ENCODE measurements at places on chromosomes 13 and 19. TPM values are rescaled to one million over a fixed set of nuclear protein-coding genes. Genes with fewer than 3 reads are reported as not detected.

DNA sequence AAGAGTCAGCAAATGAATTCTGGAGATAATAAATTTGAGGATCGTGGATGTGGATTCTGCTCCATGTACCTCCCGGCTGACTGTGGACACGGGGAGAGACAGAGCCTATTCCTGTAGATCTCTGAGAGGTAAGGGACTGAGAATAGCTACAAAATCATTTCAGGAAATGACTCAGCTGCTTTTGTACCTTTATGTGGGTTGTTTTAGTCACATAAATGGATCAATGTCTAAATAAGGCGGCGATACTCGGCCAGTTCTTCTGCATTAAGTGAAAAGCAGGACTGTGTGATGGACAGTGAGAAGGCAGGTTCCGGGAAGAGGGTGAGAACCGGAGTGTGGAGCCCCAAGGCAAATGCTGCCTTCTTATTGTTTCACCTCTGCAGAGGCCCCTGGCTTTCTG is 128.1 kb downstream of the EFNB2 start:
- no peak for DNase-seq

DNA sequence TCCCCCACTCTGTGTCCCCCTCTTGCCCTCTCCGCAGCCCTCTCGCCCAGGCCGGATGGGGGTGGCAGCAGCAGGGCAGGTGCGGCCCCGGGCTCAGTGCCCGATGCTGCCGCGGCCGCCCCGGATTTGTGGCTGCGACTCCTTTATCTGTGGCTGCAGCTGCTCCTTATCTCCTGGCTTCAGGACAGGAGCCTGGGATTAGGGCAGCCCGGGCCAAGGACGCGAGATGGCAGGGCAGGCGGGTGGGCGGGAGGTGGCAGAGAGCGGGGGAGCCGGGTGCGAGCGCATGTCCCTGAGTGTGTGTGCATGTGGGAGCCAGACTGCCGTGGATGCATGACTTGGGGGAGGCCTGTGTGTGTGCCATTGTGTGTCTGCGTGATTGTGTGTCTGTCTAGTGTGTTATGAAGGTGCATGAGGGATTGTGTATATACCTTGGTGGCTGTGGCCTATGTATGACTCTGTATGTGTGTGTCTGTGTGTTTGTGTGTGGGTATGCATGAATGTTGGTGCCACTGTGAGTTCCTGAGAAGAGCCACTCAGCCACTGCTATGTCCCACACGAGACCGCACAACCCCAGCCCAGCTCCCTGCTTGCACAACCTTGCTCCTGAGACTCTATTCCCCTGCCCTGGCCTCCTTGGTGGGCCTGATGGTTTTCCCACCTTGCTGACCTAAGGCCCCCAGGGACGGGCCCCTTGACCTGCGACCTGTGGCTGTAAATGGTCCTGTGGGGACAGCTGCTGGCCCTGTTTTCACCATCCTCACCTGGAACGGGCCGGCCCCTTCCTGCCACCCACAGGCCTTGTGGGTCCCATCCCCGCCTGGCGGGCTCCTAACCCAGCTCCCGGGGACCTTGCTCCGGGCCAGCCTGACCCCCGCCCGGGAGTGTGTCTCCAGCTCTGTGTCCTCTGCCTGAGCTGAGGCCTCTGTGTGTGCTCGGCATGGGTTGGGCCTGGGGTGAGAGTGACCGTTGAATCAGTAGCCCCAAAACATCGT is 5.3 kb upstream of the NRTN start:
- DNase-seq: peak; percentile 75

DNA sequence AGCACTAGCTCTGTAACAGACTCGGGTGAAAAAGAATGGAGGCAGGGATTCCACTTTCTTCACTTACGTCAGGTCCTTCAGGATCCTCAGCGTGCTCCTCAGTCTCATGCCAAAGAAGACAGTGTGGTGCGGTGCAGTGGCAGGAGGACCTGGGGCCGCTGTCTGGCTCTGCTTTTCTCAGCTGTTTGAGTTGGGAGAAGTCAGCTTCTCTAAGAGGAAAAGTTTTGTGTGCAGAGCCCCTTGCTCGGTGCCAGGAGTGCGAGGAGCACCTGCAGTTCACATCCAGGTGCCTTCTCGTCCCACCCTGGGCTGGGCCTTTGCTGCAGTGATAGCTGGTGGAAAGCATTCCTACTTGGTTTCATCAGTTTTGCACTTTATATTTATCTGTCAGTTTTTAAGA is 77.9 kb upstream of the TEX29 start:
- DNase-seq: no peak

- DNase-seq: no peak
Observed at GRCh38 chr13:76168661-76169060, 532.5 kb downstream of the LMO7 start.

DNA sequence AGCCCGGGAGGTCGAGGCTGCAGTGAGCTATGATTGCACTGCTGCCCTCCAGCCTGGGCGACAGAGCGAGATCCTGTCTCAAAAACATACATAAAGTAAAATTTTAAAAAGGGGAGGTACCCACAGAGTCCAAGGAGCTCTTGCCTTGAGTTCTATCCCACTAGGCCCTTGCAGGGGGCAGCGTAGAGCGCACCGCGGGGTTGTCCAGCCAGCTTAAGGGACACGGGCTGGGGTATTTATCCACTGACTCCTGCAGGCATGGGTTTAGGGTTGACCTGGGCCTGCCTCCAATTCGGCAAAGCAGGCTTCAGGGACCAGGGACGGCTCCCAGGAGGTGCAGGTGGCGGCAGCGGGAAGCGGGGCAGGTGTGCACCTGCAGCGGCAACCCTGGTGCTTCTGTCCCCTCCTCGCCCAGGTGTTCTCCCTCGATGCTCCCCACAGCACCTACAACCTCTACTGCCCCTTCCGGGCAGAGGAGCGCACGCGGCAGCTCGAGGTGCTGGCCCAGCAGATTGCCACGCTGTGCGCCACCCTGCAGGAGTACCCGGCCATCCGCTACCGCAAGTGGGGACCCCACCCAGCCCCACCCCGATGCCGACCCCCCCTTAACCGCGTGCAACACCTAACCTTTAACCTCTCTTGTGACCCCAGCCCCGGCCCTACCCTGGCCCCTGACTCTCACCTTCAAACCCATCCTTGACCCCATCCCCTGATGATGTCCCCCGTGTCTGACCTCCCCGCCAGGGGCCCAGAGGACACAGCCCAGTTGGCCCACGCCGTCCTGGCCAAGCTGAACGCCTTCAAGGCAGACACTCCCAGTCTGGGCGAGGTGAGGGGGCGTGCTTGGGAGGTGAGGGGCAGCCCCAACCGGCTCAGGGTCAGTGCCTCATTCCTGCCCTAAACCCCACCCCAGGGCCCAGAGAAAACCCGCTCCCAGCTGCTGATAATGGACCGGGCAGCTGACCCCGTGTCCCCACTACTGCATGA is 4.7 kb downstream of the STXBP2 start:
- no peak for DNase-seq

LILRB5 gene
- 79.6 TPM for total RNA-seq

Data from spleen (tissue), 13 donors.